ENCODE measurements at places on chromosomes 12 and 14.
A peak's percentile ranks its signal among the peaks of the same experiment; 100 is the strongest.

DNA sequence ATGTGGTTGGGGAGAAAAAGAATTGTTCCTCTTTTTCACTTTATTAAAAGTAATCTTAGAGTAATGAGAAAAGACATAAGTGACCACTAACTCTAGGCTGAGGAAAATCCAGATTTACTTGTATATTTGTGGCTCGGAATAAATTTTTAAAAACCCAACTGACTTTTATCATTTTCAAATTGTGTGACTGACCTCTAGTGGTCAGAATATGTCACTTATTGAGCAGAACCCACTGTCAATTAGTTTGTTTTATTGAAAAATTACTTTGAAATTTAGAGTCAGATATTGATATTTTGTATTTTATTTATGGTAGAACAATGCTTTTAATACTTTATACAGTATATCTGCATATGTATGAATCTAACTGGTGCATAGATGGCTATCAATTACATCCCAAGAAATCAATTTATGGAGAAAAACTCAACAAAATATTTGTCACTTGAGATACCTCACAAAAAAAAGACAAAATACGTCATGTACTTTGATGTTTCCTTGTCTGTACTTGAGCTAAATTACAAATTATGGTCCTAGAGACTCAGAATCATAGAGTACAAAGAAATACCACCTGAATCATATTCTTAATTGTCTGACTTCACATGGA is 229.4 kb downstream of the CNTN1 start:
- no peak for DNase-seq

GRCh38 chr12:56766535-56766934 is 3.4 kb downstream of the HSD17B6 start:
- peak; percentile 77 for DNase-seq

GRCh38 chr14:22251090-22251489 is 337.9 kb downstream of the DAD1 start:
- no peak for DNase-seq

GRCh38 chr14:64685371-64686281 is 18.6 kb upstream of the PLEKHG3 start:
- DNase-seq, result no peak

DNA sequence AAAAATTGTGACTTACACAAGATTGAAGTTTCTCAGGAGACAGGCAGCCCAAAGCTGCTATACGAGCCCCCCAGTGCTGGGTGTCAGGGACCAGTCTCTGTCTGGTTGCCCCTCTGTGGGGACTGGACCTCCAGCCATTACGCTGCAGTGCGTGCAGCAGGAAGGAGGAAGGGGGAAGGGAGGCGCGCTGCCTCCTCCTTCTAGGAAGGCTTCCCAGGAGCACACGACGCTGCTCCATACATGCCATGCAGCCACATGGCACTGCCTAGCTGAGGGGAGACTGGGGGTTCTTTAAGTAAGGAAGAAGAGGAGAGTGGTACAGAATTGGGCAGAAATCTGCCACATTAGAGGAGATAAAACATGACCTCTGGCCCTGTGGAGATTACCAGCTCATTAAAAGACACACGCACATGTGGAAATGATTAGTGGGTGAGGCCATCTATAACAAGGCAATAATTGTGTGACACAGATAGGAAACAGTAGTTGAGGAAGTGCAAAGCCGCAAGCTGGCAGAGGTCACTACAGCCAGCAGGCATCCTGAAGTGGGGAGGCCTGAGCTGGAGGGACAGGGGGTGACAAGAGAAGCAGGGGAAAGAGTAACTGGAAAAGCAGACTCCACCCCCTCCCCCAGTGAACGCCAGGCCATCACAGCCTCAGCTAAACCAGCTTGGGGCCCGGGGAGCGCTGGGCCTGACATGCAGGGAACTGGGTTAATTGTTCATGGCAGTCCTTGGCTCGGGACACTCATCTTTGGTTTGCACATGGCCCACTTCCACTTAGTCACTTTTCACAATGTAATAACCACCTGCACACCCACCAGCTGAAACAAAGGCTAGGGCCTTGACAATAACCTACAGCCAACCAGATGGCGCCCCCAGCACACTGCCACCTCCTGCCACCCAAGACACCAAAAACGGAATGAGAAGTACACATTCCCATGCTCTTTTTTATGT is 39.6 kb downstream of the CCDC88C start:
- DNase-seq, result peak; percentile 60

DNA sequence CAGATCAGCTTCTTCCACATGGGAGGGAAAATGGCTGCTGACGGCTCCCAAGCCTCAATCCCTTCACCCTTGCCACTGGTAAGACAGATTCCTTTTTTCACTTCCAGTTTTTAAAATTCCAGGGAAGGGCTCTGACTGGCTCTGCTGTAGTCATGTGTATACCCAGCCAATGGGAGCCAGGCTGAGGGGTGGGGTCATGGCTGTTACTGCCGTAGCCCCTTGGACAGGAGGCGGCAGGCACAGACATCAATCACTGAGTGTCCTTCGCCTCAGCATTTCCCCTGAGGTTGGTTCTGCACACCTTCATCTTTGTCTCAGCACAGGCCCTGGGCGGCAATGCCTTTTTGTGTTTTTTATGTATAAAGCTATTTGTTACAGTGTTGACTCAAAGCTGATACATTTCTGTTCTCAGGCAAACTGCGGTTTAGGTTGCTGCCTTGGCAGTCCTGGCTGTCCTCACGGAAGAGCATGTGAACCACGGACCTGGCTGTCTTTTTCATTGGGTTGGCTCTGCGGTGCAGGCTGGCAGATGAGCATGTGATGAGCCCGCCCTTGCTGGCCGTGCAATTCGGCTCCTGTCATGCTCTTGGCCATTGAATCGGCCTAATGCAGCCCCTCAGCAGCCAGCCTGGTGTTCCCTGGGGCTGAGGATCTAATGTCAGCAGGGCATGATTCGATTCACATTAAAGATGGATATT is 74.3 kb downstream of the PPM1A start:
- DNase-seq, result no peak

DNA sequence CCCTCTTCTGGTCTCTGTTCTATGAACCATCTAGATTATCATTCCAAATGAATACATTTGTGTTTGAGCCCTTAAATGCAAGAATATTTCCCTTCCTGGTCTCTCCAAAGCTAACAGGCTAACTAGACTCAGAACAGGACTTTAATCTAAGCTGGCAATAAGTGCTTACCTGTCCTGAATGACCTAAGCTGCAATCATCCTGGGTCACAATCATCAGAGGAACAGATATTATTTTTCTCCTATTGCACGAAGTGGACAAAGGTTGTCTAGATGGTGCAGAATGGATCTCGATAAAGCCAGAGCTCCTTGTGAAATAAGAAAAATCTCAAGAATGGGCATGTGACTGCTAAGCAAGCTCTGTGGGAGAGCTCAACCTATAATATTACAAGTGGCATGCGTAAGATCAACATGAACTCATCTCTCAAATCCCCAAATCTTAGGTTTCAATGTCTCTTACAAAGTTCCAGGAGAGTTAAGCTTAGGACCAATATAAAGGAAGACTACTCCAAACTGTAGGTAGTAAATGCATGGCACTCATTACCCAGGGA is 10.6 kb upstream of the NUMB start:
- DNase-seq, result peak; percentile 50

- no peak for DNase-seq
Measured at GRCh38 chr12:43104494-43104893, 447.5 kb downstream of the ADAMTS20 start.

DNA sequence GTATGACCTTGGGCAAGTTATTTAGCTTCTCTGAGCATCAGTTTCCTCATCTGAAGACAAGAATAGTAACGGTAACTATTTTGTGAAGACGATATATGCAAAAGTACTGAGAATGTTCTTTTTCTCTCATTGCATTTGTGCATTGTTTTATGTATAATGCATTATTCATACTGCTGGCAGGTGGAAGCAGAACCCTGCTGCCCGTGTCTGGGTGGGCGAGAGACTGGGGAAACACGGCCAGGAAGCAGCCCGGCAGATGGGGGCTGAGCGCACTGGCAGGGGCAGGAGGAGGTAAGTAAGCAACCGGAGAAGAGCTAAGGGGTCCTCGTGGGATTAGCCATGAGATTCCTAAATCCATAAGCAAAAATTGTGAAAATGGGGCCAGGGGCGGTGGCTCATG is 115.8 kb upstream of the MED13L start:
- no peak for DNase-seq

- no peak for DNase-seq
Measured at GRCh38 chr14:99012703-99013102, 259.3 kb downstream of the BCL11B start.

- DNase-seq, result no peak
Measured at GRCh38 chr12:12818701-12819100, 5.6 kb downstream of the DDX47 start.

GRCh38 chr12:132056320-132056719 is 87.8 kb downstream of the DDX51 start:
- DNase-seq, result no peak

DNA sequence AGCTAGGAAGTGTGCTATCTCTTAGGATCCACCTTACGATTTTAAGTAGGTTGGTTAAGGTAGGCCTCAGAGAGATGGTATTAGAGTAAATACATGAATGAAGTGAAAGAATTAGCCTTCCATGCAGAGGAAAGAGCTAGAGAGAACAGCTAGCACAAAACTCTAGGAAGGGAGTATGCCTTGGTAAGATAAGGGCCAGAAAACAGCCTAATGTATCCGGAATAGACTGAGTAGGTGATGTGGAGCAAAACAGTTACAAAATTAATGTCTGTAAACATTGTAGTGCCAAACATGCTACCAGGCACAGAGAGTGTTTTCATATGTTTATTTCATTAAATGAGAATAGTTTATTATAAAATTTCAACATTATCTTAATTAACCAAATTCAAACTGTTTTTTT is 315.1 kb downstream of the SOX5 start:
- no peak for DNase-seq

GRCh38 chr12:53984901-53985691 is at the start of gene HOXC10:
HOXC10 (plus strand) TSS chr12:53985146; CDS start chr12:53985260, 114 bp downstream.
- DNase-seq, result peak; percentile 33

DNA sequence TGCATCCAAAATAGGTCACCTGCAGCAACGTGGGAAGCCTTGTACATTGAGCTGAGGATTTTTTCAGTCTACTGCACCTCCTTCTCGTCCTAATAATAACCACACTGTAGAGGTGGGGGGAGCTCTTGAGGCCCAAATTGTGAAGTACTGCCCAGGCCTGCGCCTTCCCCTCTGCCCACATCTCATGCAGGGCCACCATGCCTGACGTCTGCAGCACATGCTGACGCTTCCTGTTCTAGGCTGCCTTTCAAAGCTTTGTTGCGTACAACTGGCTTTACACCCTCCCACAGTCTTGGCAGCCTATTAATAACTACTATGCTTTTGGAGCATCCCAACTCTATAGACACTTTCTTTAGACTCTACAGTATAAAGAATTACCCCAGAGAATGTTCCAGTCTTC is 26.5 kb upstream of the TTC7B start:
- peak; percentile 96 for DNase-seq

DNA sequence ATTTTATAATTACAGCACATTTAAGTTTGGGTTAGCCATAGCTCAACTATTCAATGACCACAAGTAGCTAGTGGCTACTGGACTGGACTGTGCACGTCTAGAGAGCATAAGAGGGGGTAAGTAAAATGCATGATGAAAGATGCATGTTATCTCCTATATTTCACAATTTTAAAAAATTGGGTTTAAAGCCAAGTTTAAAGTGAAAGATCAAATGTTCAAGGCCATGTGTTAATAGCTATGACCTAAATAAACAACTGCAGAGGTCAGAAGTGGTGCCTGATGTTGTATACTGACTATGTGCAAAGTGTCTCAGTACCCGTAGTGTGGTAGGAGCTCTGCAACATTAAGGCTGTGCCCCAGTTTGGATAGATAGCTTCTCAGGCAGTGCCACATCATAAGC is 48.2 kb downstream of the BMP4 start:
- no peak for DNase-seq

DNA sequence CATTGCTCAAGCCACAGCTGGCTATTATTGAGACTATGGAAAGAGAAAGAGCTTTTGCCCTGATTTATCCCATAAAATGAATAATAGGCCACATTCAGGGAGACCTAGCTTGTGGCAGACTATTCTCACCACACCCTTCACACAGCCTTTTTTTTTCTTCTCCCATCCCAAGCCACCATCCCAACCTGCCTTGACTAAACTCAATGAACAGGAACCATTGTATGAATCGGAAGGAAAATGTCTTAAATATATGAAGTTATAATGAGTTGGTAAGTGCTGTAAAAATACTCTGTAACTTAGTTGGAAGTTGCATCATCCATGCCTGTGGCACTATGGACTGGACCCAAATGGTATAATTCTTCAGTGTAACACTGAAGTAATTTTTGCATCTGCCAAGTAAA is 338.4 kb downstream of the RAD51B start:
- no peak for DNase-seq

DNA sequence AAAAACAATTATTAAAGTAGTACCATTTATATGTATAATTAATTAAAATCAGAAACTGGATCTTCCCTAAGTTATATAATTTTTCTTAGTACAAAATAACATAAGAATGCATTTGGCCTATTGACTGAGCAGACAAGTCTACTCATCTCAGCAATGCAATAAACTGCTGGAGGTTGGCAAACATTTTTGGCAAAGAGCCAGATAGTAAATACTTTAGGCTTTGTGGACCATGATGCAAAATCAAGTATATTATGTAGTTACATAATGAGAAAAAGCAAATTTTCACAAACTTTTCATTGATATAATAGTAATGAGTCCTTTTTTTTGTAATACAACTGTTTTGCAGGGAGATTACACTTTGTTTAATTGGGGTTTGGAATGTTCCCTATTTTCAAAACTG is 30.9 kb downstream of the ERGIC2 start:
- DNase-seq, result no peak

GRCh38 chr14:51518711-51519110 is 133.0 kb upstream of the FRMD6 start:
- DNase-seq, result no peak

DNA sequence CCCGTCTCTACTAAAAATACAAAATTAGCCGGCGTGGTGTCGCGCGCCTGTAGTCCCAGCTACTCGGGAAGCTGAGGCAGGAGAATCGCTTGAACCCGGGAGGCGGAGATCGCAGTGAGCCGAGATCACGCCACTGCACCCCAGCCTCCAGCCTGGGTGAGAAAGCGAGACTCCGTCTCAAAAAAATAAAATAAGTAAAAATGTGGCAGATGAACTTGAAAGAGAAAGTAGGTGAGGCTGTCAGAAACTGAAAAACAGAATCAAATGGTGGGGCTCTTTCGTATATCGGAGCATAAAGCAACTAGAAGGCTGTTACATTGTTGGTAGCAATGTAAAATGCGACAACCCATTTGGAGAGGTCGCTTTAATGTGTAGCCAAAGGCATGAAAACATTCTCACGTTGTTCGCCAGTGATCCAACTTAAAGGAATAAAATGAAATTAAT is 767 bp upstream of the CCNT1 start:
- DNase-seq, result no peak

GRCh38 chr12:74483057-74483456 is 54.6 kb upstream of the ATXN7L3B start:
- DNase-seq, result no peak

- no peak for DNase-seq
Measured at GRCh38 chr12:85036234-85036707, at the start of the genes LRRIQ1 and TSPAN19. LRRIQ1 (plus strand) TSS chr12:85036351; CDS start chr12:85038177, 1,826 bp downstream. TSPAN19 (minus strand) TSS chr12:85036277; CDS start chr12:85029946, 6,331 bp downstream.

All from inflammatory macrophage (primary cell).